HuH-7.5 (cell line): ENCODE measurements at places on chromosomes 4 and X.

- no peak for DNase-seq
Observed at GRCh38 chr4:108148316-108148715, 20.4 kb downstream of the LEF1 start.

DNA sequence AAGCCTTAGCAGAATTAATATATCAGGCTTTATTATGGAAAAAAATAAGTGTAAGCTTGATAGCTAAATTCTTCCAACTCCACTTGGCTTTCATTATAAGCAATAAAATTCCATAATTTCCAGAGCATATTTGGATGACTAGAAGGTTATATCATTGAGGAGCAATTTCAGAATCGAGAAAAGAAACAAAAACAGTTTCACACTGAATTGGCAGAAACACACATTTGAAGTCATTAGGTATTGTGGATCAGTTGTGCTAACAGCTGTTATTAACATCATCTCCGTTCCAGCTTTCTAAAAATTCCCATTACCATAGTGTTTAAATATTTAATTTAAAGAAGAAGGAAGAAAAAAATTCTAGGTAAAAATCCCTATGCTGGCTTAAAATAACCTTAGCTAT is 92.6 kb downstream of the ANTXR2 start:
- DNase-seq: no peak

GRCh38 chrX:51520393-51520792 is 24.0 kb upstream of the NUDT11 start:
- DNase-seq: no peak

GRCh38 chr4:83093060-83093640 is 21.4 kb downstream of the PLAC8 start:
- no peak for DNase-seq

DNA sequence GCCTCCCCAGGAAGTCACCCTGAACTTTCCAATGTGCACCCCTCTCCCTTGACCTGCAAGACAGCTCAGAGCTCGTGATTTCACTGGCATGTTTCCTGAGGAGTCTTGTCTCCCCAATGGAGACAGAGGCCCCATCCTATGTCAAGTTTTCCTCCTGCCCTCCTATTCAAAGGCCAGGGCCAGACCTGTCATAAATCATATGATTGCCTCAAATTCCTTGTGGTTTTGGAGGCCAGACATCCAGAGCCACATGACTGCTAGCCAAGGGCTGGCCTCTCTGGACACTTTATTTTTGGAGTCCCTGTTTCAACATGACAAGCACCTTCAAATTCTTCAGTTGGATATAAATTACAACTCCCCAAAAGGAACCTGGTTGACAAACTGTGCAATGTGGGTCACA is 76.0 kb upstream of the TFDP3 start:
- no peak for DNase-seq

DNA sequence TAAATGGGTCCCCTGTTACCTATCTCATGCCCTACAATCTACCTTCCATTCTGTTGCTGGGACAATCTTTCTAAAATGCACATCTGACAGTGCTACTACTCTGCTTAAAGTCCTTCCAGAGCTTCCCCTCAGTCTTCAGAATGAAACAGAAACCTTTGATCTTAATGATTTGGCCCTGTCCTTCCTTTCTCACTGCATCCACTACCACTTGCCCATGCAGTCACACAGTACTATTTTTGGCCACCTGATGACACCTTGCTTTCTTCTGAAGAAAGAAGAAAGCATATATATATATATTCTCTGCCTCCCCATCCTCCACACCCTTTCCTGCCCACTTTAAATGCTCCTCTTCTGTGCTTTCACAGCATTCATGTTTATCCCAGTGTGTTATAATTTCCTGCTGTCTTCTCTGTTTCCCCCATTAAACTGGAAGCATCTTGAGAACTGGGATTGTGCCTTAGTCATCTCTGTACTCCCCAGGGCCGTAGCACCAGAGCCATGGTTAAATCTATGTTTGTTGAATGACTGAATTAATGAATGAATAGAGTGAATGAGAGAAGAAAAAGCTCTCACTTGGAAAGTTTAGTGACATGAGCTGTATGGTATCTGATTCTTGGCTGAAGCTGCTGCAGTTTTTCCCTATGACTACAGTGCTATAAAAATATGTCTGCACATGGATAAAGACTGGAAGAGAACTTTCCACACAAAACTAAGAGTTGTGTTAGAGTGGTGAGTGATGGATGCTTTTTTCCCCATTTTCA is 56.2 kb downstream of the RTL9 start:
- no peak for DNase-seq

DNA sequence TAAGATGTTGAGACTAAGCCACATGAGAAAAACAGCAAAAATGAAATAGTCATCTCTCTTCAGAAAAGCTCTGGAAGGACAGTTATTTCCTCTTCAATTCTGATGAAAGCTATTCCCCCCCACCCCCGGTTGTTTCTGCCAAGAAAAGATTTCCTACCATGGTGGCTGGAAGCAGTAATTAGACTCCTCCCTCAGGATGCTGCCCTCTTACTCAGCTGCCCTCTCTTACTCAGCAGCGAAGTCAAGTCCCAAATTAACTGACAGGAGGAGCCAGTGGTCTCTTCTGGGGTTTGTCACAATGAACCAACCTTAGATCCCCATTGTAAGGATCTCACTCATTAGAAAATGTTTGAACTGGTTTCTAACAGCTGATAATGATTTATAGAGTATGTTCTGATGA is 38.0 kb downstream of the GPM6B start:
- DNase-seq: no peak

DNA sequence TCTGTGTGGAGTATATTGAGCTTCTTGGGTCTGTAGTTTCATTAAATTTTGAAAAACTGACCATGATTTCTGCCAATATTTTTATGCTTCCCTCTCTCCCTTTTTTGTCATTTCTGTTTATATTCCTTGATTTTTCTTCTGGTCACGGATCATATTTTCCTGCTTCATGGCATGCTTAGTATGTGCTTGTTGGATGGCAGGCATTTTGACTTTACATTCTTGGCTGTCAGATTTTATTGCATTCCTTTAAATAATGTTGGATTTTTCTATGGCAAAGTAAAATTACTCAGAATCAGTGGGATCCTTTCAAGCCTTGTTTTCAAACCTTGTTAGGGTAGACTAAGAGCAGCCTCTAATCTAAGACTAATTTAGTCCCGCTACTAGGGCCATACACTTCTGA is 531.8 kb downstream of the IL15 start:
- no peak for DNase-seq

DNA sequence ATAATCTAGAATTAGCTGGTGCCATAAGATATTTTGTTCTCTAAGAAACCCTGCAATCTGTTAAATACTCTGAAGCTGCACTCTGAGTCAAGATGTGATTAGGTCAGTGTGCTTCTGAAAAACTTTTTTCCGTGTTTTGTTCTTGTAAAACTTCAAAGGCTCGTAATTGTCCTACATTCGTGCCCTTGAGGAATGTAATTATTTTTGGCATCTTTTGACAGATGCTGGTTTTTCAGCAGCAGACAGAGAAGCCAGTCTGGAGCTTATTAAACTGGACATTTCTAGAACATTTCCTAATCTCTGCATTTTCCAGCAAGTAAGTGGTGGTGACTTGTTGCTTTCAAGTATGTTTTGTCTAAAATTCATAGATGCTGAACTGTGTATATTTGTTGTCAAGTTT is 36.8 kb upstream of the TADA2B start:
- no peak for DNase-seq
